ENCODE measurements at places on chromosomes 1 and 21. TPM values are rescaled to one million over a fixed set of nuclear protein-coding genes. Genes with fewer than 3 reads are reported as not detected.

Gene NPPA
- not detected for total RNA-seq

Gene CTBS
- total RNA-seq = 14.5 TPM

Gene C1orf116
- total RNA-seq = not detected

Gene OR10Z1
- not detected for total RNA-seq

DNA sequence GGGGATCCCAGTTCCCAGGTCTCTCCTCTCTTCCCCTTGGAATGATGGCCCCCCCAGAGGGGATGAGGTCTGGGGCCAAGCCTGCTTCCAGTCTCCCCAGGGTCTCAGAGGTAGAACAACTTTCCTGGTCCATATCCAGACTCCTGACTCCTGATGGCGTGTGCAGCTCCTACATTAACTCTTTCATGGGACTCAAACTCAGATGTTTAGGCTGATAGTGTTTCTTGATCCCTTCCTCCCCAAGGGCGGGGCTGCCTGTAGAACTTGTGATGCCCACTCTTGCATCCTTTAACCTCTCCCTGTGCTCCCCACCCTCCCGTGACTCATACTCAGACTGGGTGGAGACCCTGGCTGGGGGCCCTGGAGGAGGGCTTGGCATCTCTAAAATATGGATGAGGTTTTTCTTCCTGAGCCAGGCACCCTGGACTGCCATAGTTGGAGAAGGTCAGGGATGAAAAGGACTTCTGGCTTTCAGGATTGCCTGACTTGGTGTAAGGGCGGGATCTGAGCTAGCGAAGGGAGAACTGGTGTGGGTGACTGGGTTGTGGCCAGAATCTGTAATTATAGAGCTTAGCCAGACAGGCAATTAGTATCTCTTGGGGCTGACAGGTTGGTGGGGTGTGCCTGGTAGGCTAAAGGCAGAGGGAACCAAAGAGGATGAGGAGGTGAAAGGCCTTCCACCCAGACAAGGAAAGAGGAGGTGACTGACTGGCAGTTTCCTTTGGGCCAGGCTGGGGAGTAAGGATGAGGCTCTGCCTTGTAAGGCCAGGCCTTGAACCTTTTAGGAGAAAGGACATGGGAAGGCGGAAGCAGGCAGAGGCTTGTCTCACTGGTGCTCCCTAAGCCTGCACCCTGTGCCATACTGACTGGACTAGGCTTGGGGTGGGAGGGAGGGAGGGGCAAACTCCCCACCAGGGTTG, 1.5 kb downstream of the ATP8B2 start:
- DNase-seq = peak; percentile 98

DNA sequence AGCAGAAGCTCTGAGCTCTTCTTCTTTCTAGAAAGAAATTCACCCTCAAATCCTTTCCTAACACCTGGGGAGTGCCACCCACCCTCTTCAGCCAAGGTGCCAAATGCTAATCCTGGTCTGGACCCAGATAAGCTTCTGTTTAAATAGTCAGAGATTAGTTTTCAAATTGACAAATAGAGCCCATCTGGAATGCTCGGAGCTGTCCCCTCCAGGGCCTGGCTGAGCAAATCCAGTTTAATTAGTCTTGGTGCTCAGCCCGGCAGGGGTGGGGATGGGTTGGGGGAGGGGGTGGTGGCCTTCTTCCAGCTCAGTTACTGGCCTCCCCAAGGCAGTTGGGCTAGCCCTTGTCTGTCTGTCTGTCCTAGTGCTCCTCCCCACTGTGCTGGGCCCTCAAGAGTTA, 269.5 kb downstream of the GRIK3 start:
- no peak for DNase-seq

DNA sequence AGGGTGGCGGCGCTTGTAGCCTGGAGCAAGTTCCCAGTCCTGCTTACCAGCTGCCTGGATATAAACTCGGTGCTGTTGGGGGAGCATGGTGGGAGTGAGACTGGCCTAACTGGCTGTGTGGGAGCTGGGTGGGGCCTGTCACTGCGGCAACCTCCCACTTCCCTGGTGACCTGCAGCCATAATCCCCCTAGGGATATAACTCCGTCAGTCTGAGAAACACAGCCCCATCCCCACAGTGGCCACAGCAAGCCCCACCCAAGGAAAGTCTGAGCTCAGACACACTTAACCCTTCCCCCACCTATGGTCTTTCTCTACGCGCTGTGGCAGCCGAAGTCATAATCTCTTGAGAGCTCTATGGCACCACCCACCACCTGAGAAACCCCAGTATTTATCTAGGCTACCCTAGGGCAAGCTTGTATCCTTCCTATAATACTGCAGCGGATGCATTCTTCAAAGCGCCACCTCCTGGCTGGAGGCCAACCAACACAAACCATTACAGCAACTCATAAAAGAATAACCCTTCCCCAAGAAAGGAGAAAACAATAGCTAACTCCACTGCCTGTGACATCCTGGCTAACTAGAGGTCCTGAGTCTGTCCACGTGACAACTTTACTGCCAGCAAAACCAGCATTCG, 57.4 kb downstream of the ZNF648 start:
- DNase-seq = no peak

DNA sequence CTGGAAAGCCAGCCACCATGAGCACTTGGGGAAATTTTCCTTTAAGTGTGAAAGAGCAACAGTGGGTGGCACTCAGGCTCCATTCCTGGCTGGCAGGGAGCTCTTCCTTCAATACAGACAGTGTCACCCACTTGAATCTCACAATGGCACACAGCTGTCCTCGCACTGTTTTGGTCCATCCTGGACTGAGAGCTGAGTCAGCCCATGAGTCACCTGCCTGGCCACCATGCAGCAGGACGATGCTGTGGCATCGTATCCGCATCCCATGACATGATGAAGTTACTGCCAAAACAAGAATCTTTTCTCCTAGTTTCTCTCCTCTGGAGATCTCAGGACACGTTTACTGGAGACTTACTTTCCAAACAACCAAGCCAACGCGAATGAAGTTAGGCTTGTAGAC, 6.0 kb downstream of the TMPRSS2 start:
- DNase-seq = no peak

GRCh38 chr1:153578936-153579335, 13.3 kb upstream of the S100A2 start:
- no peak for DNase-seq

DNA sequence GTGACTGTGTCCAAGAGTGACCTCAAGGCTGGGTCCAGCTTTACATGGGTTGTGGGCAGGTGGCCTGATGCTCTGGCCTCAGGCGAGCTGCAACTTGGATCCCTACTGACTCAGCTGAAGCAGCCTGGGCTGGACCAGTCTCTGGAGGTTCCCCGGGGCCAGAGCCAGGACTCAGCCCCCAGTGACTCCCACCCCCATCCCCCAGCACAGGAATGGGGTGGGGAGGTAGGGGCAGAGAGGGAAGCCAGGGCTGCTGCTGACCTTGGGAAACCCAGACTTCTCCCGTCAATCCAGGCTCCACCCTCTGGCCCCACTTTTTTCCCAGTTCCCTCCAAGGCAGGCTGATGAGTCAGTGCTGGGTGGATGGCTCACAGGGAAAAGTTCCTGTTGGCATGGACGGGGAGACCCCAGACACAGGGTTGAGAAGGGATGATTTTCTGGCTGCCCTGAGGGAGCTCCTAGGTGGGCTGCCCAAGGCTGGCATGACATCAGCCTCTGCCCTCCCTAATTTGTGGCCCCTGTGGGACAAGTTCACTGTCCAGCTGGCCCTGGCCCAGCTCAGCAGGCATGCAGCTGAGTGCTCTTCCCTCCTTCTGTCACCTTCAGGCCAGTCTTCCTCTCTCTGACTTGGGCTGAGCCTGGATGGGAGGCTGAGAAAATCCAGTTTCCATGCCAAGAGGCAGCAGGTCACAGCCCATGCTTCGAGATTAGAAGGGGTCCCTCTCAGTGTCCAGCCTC, 2.2 kb downstream of the ZC3H12A start:
- DNase-seq = peak; percentile 94

DNA sequence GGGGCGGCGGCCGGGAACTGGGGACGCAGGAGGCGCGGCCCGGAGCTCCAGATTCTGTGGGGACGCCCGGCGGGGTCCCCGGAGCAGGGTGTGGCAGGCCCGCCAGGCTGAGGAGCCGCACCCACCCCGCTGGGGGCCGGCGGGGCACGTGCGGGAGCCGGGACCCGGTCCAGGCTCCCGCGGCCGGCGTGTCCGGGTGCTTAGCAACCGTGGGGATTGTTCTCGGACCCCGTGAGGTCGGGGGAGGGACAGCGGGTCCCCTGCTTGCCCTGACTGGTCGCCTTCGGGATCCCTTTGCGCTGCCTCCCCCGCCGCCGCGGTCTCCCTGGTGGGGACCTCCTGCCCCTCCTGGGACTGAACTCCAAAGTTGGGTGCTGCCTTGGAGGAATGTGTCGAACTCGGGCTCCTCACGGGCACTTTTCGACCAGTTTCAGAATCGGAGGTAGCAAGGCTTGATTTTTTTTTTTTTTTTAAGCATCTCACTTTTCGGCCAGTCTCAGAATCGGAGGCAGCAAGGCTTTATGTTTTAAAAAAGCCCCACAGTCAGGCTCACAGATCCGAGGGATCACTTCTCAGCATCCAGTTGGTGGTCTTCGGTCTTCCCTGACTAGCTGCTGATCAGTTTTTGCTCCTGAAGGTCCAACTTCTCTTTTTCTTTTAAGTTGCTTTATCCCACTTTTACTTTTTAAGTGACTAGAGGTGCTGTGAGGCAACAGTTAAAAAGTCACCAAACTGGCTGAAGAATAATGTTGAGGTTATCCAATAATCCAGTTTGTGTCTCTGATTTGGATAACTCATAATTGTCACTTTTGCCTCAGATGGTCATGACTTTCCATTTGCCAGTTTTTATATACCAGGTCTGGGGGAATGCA, 648 bp downstream of the FAM76A start:
- peak; percentile 33 for DNase-seq

- no peak for DNase-seq
Observed at GRCh38 chr1:209783386-209783785, 973 bp downstream of the C1orf74 start.

DNA sequence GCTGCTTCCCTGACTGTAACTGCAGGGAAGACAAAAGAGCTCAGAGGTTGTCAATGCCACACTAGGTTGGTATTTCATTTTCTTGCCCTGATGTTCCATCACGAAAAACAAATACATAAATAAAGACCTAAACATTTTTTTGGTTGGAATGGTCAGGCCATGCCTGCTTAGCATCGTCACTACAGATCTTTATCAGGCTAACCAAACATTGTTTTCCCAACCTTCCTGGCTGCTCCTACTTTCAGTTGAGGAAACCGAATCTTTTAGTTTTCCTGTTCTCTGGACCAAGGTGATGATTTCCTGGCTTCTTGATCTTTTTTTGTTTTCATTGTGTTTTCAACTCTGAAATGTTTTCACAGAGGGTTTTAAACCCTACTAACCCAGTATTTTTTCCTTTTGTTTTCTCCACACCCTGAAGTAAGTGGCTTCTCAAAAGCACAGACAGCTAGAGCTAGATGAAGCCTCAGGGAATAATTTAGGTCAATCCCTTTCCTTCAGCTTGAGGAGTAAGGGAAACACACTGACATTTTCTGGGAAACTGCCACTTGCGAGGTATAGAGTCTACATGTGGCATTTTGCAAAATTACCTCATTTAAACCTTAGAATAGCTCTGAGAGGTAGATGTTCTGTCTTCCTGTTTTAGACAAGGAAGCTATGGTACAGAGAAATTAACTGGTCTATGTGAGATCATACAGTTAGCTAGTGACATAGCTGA, 67.2 kb upstream of the CNN3 start:
- DNase-seq = no peak

GRCh38 chr1:40384413-40384762, 10.9 kb downstream of the SMAP2 start:
- DNase-seq = peak; percentile 8

- DNase-seq = peak; percentile 89
Observed at GRCh38 chr1:36134505-36135329, 9.7 kb upstream of the COL8A2 start.

Data from fibroblast of the aortic adventitia (primary cell).